ENCODE measurements at places on chromosomes 12 and 14.

DNA sequence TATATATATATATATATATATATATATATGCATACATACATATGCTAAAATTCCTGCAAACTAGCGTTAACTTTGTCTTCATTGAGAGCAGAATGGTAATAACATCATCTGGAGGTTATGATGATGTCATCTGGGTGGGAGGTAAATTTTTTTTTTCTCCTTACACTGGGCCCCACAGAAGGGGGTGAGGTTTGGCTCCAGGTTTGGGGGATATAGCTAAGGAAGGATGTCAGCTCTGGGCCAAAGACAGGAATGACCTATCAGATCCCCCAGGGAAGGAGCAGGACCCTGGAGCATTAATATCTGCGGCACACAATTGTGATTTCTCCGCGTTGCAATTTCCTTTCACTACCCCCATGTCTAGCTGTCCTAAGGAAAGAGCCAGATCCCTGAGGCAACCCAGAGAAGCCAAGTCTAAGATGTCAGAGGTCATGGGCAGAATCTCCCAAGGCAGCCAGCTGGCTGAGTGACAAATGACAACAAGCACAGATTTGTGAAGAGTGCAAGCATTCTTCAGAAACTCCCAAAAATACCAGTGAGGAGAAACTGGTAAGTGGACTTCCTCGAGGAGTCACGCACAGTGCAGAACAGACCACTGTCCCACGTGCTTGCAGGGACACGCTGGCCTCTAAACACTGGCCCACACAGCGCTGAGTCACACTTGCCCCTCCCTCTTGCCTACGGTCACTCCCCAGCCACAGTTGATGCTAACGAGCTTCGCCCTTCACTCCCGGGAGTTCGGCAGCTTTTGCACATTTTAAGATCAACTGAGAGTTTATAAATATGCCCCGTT is 9.9 kb downstream of the UBC start:
- no peak for DNase-seq

DNA sequence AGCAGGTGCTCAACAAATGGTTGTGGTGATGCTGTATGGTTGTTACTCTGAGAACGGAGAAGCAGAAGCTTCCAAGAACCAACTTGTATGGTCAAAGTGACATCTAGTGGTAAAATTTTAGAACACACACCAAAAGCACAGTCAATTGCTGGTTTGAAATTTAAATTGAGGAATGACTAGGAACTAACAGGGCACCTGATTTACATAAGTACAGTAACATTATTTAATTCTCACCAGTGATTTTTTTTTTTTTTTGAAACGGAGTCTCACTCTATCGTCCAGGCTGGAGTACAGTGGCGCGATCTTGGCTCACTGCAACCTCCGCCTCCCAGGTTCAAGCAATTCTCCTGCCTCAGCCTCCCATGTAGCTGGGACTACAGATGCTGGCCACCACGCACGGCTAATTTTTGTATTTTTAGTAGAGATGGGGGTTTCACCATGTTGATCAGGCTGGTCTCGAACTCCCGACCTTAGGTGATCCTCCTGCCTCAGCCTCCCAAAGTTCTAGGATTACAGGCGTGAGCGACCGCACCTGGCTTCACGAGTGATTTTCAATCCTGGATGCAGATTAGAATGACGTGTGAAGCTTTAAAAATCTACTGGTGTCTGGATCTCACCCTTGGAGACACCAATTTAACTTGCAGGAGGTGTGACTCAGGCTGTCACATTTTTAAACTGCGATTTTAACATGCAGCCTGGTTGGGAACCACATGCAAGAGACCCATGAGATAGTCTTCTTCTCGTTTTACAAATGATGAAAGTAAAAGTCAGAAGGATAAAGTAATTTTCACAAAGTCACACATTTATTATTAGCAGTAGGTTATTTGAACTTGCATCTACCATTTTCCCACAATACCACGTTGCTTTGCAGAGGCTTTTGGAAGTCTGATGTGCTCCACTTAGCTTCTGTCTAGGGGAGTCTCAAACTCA is 14.1 kb upstream of the NUMB start:
- DNase-seq: no peak

GRCh38 chr14:76497550-76498462 is 121.9 kb downstream of the ESRRB start:
- DNase-seq: no peak

DNA sequence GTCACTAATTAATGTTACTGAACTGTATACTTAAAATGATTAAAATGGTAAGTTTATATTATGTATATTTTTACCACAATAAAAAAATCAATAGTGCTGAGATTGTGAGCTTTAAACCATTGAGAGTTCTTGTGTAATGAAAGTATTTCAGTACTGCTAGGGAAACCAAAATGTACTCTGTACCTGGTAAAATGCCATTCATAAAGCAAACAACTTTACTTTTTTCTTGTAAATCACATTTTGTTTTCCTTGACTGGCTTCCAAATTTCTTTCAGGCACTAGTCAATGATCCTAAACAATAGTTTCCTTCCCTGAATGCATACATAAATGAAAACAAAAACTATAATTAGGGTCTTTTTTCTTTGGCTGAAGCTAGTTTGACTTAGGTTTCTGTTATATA is 29.4 kb upstream of the SNRPF start:
- DNase-seq: no peak

DNA sequence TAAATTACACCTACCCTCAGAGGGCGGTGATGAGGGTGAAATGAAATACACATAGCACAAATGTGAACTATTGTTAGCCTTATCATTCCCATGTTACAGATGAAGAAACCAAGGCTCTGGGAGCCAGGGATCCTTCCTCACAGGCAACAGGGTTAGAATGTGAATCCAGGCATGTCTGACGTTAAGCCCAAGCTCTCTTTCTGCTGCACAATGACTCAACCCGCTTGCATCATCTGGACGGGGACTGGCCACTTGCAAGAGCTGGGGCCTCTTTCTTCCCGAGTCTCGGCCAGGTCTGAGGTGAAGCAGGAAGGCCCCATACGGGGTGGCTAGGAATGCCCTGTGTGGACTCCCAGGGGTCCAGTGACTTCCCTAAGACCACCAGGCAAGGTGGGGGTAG is 105.2 kb downstream of the RBM19 start:
- no peak for DNase-seq

DNA sequence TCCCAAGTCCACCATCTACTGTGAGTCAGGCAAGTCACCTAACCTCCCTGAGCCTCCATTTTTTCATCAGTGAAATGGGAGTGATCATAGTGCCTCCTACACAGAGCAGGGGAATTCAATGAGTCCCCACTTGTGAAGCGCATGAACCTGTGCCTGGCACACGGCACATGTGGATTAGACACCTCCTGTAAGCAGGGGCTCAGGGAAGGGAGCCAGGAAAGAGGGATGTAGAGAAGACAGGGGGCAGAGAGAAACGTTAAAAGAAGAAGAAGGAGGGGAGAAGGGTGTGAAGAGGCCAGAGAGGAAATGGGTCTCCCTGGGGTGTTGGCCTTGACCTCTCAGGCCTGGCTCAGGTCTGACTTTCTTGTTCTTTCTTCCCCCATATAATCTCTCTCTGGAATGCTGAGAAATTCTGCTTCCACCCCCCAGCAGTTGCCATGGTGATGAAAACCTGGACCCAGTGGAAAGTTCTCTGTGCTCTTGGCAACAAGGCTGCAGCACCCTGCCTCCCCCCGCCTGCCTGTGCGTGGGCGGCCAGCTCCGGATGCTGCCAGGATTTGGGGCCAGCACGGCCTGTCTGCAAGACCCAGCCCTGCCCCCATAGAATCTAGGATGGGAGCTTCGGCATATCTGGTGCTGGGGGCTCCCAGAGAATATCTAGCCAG is 94.5 kb downstream of the CALM1 start:
- DNase-seq: no peak

GRCh38 chr14:22472935-22473854 is 115.8 kb downstream of the DAD1 start:
- DNase-seq: no peak

DNA sequence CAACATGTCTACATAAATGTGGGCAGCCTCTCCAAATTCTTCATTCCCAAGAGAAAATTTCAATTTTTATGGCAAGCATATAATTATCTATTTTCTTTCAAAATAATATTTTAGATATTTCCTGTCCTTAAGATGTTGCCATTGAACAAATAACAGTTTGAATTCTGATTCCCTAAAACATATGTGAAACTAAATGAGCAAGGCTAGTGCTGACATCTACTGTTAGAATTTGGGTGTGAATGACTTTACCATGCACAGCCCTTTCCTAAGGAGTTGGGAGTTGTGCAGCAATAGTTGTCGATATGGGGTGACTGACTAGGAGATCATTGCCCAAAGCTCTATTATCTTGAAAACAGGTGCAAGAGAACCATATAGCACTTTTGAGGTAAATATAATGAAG is 108.2 kb upstream of the SLC38A4 start:
- DNase-seq: no peak

DNA sequence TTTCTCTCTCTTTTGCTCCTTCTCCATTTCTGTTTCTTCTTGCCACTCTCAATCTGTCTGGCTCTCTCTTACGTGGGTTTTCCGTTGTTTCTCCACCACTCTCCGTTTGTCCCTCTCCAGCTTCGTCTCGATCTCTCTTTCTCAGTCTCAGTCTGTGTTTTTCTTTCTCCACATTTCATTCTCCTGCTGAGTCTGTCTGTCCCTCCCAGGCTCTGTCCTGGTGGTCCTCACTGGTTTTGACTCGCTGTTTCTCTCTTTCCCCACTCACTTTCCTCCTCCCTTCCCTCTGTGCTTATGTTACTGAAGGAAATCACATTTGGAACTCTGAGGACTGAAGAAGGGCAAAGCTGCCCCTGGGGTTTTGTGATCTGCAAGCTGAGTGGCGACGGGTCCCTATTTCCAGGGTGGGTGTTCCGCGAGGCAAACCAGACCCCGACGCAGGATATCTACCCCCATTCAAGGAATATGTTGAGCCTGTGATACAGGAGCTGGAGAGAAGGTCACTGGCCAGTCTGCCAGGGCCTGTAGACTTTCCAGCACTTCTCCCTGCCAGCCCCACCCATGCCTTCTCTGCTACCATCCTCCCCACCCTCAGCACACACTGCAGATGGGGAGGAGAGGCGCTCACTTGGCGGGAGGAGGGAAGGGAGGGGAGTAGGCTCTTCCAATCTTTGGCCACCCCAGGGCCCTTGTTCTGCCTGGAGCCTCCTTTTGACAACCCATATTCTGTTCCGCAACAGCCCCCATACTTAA is 102.7 kb upstream of the MAP1LC3B2 start:
- no peak for DNase-seq

DNA sequence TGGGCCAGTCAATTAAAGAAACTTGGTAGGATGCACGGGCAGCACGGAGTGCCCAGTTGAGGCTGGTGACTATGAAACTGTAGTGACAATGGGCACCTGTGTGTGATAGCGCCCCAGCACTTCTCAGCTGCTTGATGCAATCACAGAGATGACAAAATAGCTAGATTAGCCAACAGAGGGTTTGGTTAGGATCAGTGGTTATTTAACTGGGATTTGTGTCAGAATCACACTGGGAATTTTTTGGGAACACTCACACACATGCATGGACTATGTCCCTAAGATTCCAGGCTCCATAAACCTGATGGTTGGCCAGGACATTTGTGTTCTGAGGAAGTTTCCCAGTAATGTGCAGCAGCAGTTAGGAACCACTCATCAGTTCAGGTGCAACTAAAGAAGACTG is 51.2 kb upstream of the DAAM1 start:
- DNase-seq: no peak

DNA sequence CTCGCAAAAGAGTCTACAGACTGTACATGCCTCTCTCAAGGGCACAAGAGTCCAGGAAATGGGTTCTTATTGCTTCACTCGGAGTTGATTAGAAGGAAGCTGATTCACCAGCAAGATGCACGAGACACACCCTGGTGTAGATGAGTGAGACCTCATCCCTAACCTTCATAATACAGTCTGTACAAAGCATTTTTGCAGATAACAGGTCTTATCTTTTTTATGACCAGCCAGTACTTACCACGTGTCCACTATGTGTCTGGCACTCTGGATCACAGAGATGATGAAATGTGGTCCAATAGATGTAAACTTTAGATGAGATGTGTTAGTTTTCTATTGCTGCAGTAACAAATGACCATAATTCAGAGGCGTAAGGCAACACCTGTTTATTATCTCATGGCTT is 53.4 kb upstream of the PWP1 start:
- DNase-seq: no peak

DNA sequence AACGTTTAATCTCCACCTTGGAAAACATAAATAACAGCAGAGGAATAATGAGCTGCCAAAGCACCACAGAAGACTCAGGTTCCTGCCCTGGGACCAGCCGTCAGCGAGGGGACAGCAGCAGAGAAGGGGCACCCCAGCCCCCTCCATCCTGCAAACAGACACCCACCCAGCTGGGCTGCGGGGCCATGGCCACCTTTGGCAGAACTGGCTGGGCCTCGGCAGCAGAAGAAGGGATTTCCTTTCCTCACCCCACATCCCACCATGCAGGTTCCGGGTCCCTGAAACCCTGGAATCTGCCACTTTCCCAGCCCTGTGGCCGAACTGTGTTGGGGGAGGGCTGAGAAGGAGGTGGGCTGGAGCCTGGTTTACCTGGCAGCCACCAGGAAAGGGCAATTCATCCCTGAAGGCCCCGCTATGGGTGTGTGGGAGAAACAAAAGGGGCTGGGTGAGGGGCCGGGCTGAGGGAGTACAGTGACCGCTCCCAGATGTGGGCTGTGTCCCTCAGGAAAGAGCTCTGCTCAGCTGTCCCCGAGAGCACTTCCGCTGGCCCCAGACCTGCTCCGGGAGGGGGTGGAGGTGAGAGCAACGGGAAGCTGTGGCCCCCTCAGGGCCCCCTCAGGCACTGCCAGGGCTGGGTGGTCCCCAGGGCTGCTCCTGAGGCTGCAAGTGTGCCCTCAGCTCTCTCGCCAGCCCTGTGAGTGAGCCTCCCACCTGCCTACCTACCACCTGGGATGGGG is 3.8 kb downstream of the PGF start:
- no peak for DNase-seq

Measured in activated CD8-positive, alpha-beta memory T cell treated with anti-CD3 and anti-CD28 coated beads for 1 hour (primary cell).